ENCODE measurements at places on chromosomes 5 and 9.

- no peak for DNase-seq
These were observed 154.3 kb upstream of the TBC1D2 start for GRCh38 chr9:98409719-98410118.

GRCh38 chr5:154779105-154779504, 23.9 kb downstream of the LARP1 start:
- no peak for DNase-seq

- DNase-seq, result no peak
These were observed 43.6 kb upstream of the TRAF1 start for GRCh38 chr9:120970244-120970643.

DNA sequence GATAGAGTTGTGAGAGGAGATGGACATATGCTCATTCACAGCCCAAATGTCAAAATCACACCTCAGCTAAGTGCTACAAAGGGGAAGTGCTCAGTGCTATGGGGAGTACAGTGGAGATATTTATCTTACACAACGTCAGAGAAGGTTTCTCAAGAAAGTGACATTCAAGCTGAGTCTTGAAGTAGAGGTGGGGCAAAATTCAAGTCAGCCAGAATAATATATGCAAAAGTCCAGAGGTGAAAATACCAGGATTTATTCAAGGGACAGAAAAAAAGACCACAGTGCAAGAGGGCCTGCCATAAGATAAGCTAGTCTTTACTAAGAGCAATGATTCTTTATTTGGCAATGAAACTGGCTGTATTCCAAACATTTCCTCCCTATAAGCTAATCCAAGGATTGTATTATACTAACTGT, 327.8 kb upstream of the PIK3R1 start:
- DNase-seq, result no peak

DNA sequence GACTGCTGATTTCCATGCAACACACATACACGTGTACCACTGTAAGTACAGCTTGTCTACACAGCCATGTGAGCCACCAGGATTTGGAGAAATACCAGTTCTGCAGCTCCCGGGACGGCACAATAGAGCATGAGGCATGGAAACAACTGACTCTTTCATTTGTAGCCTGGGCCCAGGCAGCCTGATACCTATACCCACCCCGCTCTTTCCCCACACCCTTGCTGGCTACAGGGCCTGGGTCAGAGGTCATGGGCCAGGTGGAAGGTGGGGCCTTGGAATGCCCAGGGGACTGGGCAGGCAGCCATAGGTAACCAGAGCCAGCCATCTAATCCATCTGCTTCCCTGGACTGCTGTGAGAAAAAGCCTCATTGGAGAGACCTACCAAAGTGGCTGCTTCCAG, 39.0 kb upstream of the ZSWIM6 start:
- DNase-seq, result no peak

GRCh38 chr9:100591639-100592412, 13.9 kb downstream of the CAVIN4 start:
- no peak for DNase-seq

GRCh38 chr5:125032286-125032685, 285.8 kb upstream of the ZNF608 start:
- no peak for DNase-seq

GRCh38 chr5:9765419-9766140, 135.4 kb upstream of the TAS2R1 start:
- DNase-seq, result no peak

DNA sequence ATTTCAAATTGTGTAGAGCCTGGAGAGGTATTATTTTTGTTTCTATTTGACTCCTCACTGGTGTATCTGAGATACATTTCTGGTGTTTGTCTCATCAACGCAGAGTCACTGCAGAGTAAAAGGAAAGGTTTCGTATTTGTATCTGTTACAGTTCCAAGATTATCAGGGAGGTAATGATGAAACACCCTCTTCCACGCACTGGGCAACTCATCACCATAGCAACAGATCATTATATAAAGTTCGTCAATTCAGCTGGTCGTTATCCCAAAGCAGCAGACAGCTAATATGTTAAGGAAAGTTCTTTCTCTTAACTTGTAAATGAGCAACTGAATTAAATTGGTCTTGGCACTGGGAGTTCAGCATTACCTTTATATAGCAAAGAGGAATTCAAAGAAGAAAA, 513.5 kb downstream of the MTRR start:
- no peak for DNase-seq

DNA sequence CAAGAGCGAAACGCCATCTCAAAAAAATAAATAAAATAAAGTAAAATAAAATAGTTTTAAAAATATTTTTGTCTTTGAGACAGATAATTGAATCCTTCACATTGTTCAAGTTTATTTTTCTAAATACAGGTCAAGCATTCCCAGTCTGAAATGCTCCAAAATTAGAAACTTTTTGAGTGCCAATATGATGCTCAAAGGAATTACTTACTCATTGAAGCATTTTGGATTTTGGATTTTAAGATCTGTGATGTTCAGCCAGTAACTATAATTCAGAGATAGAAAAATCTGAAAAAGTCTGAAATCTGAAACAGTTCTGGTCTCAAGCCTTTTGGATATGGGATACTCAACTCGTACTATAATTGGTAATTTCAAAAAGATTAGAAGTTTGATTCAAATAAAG, 39.8 kb downstream of the RBM27 start:
- DNase-seq, result no peak

DNA sequence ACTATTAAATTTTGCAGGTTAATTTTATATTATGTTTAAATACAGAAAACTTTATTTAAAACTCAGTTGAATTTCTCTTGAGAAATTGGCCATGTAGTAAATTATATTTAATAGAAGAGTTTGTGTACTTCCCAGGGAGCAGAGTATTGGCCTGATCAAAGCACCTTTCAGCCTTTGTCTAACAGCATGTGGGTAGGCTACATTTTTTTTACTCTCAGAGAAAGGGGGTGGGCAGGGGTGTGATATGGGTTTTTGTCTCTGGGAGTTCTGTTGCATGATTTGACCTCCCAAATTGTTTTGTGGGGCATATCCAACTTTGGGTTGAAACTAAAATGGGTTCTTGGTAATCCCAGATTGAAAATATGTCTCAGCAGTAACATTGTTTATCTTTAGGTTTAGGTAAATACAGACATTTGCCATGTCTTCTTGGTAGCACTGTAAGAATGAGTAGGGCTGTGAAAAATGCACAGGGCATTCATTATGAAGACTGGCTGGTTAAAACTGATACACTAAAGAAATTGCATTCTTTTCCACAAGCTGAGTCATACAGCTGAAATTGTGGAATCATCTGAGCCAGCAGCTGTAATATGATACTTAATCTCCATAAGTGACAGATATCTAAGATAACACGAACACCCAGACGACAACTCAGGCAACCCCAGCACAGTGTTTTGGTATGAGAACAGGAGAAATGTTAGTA, 75.4 kb upstream of the CDKN2B start:
- no peak for DNase-seq

GRCh38 chr9:136431782-136432350, 7.8 kb downstream of the INPP5E start:
- DNase-seq, result no peak

DNA sequence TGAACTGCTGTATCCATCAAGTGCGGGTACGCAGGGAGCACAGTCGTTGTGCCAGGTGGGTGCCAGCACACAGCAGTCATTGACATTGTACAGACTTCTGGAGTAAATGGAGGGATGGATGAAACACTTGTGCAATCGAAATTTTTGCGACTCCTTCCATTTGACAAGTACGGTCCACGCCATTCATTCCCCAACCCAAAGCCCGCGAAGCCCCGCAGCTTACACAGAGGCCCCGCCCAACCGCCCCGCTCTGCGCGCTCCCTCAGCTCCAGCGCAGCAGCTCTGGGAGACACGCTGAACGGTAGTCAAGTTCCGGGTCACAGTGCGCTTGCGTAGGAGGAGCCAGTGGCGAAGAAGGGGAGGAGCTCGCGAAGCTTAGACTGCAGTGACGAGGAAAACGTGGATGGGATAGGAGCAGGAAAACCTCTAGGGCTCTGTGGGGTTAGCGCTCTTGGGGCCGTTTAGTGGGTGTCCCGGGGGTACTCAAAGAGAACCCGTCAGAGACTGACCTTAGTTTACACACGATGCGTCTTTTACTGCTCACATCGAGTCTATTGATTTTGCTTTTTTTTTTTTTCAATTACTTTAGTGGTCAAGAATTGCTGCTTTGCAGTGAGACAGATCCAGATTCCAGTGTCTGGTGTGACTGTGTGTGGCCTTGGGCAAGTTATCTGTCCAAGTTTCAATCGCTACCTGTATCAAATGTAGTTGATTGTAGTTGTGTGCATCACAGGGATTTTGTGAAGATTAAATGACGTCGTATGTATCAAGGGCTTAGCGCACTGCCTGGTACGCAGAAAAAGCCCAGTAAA, 15.3 kb upstream of the MSANTD3 start:
- DNase-seq, result peak; percentile 85

GRCh38 chr9:16026886-16027285, 474.0 kb downstream of the CCDC171 start:
- no peak for DNase-seq

DNA sequence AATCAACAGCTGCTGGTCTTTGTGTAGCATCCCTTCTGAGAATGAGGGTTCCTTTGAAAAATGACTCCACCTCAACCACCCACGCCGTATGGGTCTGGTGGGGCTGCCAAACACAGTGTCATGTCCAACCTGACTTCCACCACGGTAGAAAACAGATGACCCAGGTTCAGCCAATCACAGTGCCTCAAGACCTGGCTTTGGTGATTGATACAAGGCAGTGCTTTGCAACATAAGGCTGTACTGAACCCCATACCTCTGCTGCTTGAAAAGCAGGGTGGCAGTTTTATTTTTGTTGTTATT, 11.5 kb upstream of the TGFBR1 start:
- peak; percentile 23 for DNase-seq

- DNase-seq, result no peak
These were observed 16.9 kb downstream of the UBTD2 start for GRCh38 chr5:172266676-172267092.

DNA sequence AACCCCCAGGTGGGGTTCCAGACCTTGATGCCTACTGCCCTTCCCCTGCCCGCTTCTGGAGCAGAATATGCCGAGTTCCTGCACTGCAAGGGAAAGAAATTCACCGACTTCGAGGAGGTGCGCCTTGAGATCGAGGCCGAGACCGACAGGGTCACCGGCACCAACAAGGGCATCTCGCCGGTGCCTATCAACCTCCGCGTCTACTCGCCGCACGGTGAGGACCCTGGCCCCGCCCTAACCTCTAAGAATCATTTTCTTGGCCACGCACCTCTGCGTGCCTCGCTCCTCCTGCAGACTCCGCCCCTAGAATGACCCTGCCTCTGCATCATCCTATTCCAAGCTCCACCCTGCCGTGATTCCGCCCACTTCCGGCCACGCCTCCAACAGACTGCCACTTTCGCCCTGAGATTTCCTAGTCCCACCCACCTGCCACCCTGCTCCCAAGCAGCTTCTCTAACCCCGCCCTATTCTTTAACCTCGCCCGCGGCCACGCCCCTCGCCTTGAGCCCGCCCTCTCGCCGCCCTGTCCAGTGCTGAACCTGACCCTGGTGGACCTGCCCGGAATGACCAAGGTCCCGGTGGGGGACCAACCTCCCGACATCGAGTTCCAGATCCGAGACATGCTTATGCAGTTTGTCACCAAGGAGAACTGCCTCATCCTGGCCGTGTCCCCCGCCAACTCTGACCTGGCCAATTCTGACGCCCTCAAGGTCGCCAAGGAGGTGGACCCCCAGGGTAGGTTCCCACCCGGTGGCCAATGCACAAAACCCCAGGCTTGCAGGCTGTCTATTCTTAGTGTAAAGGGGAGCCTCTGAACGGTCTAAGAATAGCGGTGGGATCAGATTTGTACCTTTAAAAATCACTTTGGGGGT, 15.6 kb downstream of the DNM1 start:
- DNase-seq, result peak; percentile 95

- no peak for DNase-seq
These were observed 7.0 kb downstream of the XRCC4 start for GRCh38 chr5:83084336-83084735.

DNA sequence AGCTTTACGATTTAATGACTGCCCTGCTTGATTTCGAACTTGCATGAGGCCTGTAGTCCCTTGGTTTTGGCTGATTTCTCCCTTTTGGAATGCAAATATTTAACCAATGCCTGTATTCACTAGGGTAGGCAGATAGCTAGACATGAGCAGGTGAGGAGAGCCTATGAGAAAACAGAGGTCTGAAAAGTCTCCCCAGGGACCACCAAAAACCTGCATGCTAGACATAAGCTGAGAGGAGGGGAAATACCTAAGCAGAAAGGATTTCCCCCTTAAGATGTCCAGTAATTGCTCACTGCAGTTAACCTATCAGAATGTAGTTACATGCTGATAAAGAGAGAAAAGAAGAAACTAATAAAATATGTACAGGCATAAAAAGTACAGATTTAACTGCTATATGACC, 667.4 kb upstream of the SEMA6A start:
- DNase-seq, result no peak

GRCh38 chr9:89145097-89145496, 33.5 kb downstream of the SHC3 start:
- no peak for DNase-seq

GRCh38 chr9:6543204-6543603, 102.3 kb downstream of the GLDC start:
- DNase-seq, result no peak

GRCh38 chr5:171989276-171989675, 17.2 kb downstream of the FBXW11 start:
- peak; percentile 27 for DNase-seq

GRCh38 chr5:151662805-151663204, 23.9 kb downstream of the SPARC start:
- no peak for DNase-seq

DNA sequence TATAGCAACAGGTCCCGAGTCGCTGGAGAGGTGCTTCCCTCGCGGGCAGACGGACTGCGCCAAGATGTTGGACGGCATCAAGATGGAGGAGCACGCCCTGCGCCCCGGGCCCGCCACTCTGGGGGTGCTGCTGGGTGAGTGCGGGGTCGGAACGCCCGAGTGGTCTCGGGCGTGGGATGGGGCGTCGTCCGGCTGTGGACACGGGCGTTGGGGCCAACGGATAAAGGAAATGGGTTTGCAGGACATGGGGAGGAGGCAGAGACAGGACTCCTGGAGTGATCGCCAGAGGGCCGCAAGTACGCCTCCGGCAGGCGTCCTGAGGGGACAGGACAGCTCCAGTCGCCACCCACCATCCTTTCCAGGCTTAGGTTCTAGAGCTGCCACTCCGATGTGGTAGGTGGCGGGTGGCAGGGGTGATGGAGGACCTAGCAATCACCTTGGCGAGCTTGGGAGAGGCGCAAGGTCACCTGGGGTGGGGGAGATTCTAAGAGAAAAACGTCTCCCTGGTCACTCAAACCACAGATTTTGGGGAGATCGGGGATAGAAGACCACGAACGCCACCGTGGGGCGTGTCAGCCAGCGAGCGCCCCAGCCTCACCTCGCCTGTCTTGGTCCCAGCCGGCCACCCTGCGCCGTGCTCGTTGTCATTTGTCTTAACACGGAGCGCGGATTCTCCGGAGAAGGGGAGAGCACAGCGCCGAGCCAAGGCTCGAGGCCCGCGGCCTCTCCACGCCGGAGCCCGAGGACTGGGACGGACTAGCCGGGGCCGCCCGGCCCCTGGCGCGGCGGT, 922 bp downstream of the LMX1B start:
- DNase-seq, result no peak

- no peak for DNase-seq
These were observed 42.3 kb downstream of the RNF180 start for GRCh38 chr5:64207978-64208377.

Data from T-helper 2 cell treated with Interferon-gamma antibody and Interleukin-4, amounts not matched to agents 5 μg/mL and 100 μg/mL, for 36 hours (primary cell).